ENCODE measurements at places on chromosomes 13 and 19.
A peak's percentile ranks its signal among the peaks of the same experiment; 100 is the strongest.

DNA sequence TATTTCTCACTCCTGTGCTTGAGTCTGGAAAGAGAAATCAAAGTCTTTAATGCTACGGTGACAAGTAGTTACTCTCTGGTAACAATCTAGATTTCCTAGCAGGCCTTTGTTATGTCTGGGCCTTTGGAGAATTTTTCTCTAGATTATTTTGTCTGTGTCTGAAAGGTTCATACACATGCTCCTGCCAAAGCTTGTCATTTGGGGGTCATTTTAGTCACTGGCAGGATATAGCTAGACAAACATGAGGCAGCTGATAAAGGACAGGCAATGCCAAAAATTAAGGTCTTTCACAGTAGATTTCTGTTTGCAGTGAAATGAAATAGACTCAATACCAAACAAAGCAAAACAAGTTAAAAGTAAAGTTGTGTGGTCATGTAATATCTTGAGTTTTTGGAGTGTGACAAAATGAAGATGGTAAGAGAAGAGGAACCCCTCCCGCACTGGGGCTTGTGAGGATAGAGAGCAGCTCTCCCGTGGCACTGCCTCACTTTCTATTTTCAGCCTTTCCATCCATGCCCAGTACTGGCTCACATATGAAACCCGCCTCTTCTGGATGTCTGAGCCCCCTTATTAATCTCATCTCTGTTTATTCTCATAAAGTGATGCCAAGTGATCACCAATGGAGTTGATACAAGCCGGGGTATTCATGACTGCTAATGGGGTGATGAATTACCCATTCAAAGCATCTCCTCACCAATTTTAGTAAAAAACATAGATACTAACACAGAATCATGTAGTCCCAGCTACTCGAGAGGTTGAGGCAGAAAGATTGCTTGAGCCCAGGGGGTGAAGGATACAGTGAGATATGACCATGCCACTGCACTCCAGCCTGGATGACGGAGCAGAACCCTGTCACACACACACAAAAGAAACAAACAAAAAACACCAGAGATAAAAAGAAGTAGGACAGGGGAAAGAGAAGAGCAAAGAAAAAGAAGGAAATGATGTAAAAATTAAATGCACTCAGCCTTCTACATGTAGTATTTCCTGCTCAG, 389.3 kb downstream of the FGF14 start:
- DNase-seq: no peak

- no peak for DNase-seq
Observed at GRCh38 chr13:65112531-65112941, 2117.6 kb downstream of the PCDH9 start.

GRCh38 chr13:98838776-98839175, 86.3 kb upstream of the SLC15A1 start:
- DNase-seq: no peak

- no peak for DNase-seq
Observed at GRCh38 chr19:45780448-45781213, 1.7 kb downstream of the DMPK start.

DNA sequence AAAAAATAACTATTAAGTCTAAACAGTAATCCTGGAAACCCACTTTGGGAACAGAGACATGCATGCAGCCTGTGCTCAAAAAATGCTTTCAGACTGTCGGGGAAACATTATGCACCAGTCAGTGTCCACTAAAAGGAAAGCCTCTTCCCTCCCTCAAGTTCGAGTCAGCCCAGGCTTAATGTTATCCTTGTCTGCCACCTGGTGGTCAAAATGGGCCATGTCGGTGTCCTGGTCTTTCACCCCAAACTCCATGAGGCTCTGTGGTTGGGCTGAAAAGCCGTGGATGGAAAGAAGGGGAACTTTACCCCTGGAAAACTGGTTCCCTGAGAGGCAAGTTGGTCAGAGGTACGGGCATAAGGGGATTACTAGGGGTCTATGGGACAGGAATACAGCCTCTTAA, 88.4 kb upstream of the ZNF492 start:
- DNase-seq: peak; percentile 8

DNA sequence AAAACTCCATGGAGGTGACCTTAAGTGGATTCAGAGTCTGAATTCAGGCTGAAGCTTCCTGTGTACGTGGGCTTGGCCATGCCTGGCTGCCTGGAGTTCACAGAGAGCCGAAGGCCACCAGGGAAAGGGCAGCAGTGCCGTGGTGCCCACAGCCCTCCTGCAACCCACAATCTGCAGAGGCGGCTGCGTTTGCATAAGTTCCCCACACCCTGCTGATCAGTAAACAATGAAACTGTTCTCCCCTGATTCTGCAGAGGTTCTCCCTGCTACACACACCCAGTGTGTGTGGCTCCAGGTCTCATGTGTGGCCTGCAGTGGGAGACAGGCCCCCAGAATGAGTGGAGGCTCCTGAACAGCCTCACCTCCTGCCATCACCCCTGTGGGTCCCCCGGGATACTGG, 126.9 kb upstream of the SLC7A1 start:
- DNase-seq: no peak

GRCh38 chr13:37621811-37622361, 23.3 kb upstream of the POSTN start:
- no peak for DNase-seq

DNA sequence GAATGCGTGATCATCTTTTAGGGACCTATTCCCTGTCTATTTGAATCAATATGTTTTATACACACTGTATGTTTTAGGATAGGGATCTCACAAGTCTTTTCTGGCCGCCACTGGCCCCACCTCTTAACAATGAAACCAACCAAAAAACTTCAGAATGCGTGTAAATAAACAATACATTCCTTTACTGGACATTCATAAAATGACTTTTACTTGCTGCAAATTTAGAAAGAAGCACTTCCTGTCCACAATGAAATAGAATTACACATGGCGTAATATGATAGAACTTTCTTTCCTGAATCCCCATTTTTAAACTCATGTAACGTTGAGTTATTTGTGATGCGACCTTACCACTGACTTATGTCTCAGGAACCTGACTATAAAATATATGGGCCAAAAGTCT, 233.6 kb downstream of the SLITRK6 start:
- DNase-seq: no peak

DNA sequence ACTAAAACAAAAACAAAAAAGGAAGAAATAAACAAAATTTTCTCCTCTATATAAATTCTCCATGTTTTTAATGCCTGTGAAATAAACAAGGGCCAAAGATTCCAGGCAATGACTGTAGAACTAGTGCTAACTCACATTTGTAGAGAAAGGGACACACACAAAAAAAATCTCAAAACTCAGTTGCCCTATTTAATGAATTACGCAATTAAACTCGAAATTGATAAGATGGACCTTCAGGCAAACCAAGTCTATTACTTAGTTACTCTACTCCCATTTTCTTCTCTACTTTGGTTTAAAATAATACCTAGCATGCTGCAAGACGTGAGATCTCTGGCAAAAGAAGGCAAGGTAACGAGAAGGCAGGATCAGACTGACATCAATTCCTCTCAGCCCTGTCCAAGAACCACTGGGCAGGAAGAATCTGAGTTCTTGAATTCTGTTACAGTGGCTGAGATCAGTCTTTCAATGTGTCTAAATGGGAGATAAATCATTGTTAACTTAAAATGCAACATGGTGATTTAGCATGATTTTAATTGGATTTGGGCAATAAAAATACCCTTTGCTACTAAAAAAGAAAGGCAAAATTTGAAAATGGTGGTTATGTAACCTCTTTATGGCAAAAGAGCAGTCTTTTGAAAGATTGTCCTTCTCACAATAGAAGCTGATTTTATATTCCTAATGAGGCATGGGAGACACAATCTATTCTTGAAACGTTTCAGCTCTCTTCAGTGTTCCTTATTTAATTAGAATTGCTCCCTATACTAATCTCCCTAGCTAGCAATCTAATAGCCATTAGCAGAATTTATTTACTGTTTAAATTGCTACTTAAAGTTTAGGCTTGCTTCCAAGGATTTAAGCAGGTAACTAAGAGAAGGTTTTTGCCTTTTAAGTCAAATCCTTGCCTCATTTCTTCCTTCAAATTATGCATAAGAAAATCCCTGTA, 25.9 kb downstream of the SPRY2 start:
- DNase-seq: no peak
